ENCODE measurements at places on chromosomes 12 and 14.

DNA sequence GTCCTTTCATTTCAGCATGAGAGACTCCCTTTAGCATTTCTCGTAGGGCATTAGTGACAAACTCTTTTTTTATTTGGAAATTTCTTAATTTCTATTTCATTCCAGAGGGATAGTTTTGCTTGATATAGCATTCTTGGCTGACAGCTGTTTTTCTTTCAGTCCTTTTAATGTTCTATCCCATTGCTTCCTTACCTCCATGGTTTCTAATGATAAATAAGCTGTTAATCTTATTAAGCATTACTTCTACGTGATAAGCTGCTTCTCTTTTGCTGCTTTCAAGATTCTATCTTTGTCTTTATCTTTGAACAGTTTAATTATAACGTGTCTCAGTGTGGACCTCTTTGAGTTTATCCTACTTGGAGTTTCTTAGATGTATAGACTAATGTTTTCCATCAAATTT is 11.6 kb upstream of the TMEM63C start:
- no peak for DNase-seq

DNA sequence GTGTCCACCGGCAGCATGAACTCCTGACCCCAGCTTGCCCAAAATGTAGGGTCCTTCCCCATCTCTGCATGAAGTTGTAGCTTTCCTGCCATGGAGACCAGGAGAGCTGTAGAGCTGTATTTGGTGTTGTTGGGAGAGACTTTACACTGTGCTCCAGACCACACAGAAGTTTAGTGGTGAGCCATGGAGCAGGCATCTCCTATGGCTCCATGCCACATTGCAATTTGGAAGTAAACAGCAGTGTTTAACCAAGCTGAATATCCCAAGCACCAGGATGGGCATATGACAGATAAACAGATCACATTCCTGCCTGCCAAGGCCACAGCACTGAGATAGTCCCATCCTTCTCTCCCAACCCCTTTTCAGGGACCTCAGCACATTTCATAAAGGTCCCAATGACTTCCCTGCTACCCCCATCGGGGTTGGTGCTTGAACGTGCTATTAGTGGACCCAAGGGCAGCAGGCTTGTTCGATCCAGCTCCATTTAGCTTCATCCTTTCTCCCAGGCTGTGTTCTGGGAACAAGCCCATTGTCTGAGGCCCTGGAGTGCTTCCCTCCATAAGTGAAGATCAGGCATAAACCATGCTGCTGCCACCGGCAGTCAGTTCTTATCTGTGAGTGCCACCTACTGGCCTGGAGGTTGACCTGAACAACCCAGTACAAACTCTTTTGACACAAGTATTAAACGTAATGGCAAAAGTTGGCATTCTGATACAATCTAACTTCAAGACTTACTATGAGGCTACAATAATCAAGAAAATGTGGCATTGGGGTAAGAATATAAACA is 172.3 kb upstream of the ATXN7L3B start:
- no peak for DNase-seq

GRCh38 chr12:132427999-132428935 is 61.7 kb upstream of the FBRSL1 start:
- no peak for DNase-seq

GRCh38 chr12:89156340-89156739 is 196.0 kb downstream of the DUSP6 start:
- DNase-seq: no peak

- DNase-seq: no peak
These were observed 81.8 kb upstream of the FOXN3 start for GRCh38 chr14:89498878-89499277.

DNA sequence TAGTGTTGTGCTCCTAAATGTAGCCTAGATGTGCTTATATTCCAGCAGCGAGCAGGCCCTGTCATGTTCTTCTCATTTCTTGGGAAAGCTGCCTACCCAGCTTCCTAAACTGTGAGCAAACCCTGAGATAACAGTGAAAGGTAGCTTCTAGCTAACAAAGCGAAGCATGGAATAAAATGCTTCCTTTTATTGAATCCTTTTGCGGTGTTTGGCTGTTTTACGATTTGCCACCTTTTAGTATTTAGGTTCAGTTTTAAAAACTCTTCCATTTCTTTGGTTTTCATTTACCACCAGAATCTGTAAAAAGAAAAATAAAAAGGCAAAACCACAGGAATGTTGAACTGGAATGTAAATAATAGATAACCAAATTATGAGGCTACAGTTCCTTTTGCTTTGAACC is 5.0 kb upstream of the PKP2 start:
- no peak for DNase-seq

- DNase-seq: no peak
These were observed 247.9 kb upstream of the ARHGAP5 start for GRCh38 chr14:31828946-31829868.

DNA sequence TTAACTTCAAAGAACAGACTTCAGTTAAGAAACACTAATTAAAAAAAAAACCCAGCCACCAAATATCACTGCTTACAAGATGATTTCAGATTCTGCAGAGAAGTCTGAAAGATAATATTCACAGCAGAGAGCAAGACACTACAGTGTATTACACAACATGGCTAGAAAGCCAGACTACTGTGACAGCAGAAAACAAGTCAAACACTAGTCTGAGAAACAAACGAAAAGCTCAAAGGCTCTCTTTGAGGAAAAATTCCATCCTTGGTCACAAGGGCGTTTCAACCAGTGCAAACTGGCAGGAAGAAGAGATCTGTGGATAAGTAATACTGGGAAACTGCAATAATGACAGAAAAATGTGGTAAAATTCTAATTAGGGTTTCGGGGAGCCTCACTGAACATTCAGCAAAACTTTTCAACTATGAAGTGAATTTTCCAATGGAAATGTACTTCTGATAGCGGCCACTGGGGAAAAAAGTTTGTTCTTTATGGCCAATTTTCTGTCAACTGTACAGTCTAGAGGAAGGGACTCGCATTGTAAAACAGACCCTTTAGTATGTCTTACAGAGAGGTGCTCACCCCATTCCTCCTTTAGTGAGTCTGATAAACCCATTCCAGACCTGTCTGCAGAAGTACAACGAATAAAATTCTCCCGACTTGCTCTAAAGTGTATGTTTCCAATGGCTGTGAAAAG is 50.4 kb downstream of the ACADS start:
- no peak for DNase-seq

DNA sequence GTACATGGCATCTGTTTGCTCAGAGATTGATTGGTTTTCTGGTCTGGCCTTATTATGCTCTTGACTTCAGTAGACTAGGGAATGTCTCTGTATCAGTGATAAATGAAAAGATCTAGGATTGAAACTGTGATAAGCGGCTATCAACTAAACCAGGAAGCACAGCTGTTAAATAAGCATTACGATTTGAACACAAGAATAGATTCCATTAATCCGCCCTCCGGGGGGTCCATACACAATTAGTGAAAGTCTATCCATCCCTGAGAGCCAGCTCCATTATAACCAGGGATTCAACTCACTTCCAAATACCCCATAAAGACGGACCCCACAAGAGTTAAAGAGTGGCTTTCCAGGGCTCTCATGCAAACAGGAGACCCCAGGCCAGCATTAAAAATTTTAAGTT is 279.0 kb downstream of the GRIN2B start:
- no peak for DNase-seq

- no peak for DNase-seq
These were observed 120.9 kb downstream of the SINHCAF start for GRCh38 chr12:31205054-31205453.

DNA sequence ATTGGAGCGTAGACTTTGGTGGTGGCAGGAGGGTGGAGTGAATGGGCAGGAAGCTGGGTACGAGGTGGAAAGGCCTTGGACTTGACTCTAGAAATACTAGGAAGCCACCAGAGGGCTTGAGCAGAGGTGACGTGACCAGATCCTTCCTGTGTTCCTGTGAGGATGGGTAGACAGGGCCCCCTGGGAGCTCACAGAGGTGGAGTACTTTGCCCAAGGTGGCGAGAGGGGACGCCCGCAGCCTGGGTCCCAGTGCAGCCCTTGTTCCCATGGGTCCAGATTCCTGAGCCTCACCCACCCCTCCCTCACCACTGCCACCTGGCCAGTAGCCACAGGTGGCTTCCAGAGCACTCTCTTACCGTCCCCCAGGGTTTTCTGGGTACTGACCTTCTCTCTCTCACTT is 89.8 kb downstream of the KIF26A start:
- no peak for DNase-seq

GRCh38 chr12:133180669-133181068 is 626 bp upstream of the ZNF268 start:
- no peak for DNase-seq

- DNase-seq: no peak
These were observed 99.3 kb downstream of the SPTSSA start for GRCh38 chr14:34362641-34363251.

DNA sequence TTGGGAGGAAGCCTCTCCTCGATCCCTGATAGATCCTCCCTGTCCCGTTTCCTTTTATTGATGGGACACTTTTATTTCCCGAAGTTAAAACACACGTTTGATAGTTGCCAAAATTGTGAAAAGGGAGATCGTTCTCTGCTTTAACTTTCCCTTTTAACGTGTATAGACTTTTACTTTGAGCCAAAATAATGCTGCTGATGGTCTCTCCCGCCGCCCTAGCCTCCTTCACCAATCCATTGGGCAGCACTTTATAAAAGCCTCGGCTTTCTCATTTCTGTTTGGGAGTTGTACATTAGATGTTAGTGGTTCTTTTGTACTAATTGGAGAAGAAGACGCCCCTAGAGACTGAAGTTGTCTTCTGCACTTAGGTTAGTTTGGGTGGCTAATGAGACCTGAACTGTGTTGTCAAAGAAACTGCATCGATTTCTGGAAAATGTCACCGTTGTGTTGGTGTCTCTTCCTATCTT is 1.4 kb downstream of the TMTC2 start:
- peak; percentile 36 for DNase-seq

DNA sequence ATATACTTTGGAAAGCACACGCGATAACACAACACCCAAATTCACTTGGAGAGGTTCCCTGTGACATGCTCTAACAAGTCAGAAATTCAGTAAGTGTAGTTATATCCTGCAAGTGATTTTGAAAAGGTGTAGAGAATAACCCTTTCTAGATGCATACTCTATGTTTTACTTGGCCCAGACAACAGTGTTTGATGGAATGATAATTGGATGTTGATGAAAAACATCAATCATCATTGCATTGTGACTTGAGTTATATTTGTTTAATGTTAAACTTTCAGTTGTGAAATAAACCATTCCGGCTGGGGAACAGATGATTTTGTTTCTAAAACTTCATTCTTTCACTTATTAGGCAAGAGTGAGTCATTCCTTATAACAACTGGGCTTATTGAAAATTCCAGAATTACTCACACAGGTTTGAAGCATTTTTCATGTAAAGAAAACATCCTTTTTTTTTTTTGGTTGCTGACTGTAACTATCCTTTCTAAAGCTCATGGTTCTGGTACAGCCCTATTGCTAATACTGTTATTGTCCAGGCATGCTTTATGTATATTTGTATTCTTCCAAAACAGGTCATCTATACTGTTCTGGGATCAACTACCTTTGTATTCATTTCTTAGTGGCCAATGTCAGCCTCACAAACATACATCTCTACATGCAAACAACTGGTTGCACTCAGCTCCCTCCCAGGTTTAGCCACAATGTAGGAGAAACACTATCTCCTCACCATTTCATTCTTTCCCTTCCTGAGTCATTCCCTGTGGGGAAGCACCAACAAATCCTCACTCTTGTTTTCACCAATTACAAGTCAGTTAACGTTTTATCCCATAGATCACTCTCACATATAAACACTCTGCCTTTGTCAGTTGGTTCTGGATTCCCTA is 121.2 kb upstream of the LRIG3 start:
- no peak for DNase-seq

GRCh38 chr12:128259556-128260070 is 7.4 kb upstream of the TMEM132C start:
- DNase-seq: peak; percentile 80

GRCh38 chr14:66069830-66070541 is 416.2 kb upstream of the CCDC196 start:
- DNase-seq: no peak

GRCh38 chr14:77691259-77691658 is 16.6 kb downstream of the ALKBH1 start:
- peak; percentile 14 for DNase-seq

GRCh38 chr14:98701377-98701776 is 570.6 kb downstream of the BCL11B start:
- DNase-seq: no peak

- no peak for DNase-seq
These were observed 138.9 kb downstream of the TSPAN9 start for GRCh38 chr12:3216097-3216496.

DNA sequence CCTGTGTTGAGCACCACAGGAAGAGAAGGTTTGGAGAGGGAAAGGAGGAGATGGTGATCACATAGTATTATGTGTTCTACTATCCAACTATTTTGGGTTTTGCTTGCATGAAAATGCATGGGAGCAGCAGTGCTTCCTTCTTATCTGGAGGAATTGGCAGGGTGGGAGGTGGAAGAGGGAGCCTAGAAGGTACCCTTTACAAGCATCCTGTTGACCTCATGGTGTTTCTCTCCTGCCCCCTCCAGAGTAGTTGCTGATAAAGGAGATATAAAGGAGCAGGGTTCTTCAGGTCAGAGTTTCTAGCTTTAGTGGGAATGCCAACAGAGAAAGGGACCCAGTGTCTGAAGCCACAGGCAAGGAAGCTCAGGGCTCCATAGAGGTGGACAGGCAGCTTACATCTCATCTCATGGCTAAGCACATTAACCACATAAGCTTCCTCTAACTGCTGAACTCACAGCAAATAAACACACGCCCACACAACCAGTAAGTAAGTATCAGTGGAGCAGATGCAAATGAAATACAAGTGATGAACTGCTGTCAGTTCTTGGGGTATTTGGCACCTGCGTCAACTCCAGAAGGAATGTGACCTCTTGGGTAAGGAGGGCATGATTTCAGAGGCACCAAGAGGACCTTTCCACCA is 174.2 kb upstream of the SLC38A2 start:
- DNase-seq: no peak

GRCh38 chr12:67758119-67758518 is 109.6 kb downstream of the DYRK2 start:
- DNase-seq: no peak

- DNase-seq: no peak
These were observed 766.2 kb downstream of the FLRT2 start for GRCh38 chr14:86296173-86296572.

DNA sequence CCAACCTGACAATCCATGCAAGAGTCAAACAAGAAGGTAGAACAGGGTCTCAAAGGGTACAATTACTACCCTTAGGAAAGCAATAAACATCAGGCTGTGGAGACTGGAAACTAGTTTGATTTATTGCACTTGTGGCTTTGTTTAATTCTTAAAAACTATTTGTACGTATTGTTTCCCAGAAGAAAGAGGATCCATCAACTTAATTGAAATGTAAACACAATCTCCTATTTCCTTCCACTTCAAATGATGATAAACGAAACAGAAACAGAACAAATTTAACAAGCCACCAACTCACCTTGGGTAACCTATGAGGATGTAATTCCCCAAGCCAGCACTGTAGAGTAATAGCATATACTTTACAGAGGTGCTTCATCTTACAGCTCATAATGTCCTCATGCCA is 8.0 kb downstream of the STXBP6 start:
- no peak for DNase-seq

DNA sequence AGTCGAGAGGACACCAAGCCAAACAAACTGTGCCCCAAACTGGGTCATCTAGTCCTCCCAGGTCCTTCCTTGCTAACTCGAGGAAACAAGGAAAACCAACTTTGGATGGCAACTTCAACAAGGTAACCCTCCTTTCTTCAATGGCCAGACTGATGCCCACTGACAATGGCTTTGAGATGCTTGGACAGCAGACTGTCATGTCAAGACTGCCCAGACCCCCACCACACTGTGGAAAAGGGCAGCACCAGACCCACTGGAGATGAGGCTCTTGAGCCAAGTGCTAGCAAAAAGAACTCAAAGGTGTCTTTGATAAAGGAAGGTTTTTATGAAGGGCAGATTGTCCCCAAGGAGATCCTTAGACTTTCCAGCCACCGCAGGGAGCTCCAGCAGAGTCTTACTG is 9.0 kb upstream of the CDH24 start:
- no peak for DNase-seq

Data from G401 (cell line).